ENCODE measurements at places on chromosomes 5 and 9. TPM values are rescaled to one million over a fixed set of nuclear protein-coding genes. Genes with fewer than 3 reads are reported as not detected.

Gene BTNL9
- 1.6 TPM for total RNA-seq

Gene ARID3C
- total RNA-seq, result 0.11 TPM

Gene PCSK1
- total RNA-seq, result 9.8 TPM

Gene TICAM2
- total RNA-seq, result 2.3 TPM

Gene CARD19
- total RNA-seq, result 92.9 TPM

Gene ZNF354C
- 3.2 TPM for total RNA-seq

Gene ZNF454
- total RNA-seq, result 1.4 TPM

Gene FAM221B
- total RNA-seq, result not detected

Gene ROR2
- total RNA-seq, result not detected

Gene PRDM9
- total RNA-seq, result 0.41 TPM

Gene ZDHHC11
- 15.5 TPM for total RNA-seq

Gene SPDL1
- total RNA-seq, result 32.6 TPM

Gene AKNA
- 11.7 TPM for total RNA-seq

Gene C6
- not detected for total RNA-seq

Gene SLC6A18
- not detected for total RNA-seq

Gene LHX3
- not detected for total RNA-seq

Gene HRH2
- total RNA-seq, result 0.05 TPM

Gene MTMR12
- total RNA-seq, result 14.9 TPM

Gene LCN2
- total RNA-seq, result 4.4 TPM

Gene MINAR2
- total RNA-seq, result not detected

Gene SEMA5A
- 0.08 TPM for total RNA-seq

Gene C5
- 0.38 TPM for total RNA-seq

Gene DMRT3
- not detected for total RNA-seq

Gene SPOCK1
- 84.4 TPM for total RNA-seq

Gene DRD1
- not detected for total RNA-seq

Gene PAEP
- total RNA-seq, result 0.27 TPM

Gene YTHDC2
- 15.1 TPM for total RNA-seq

Gene TRIM7
- 11.6 TPM for total RNA-seq

Gene TMC1
- total RNA-seq, result 0.19 TPM

Gene PAX5
- not detected for total RNA-seq

Gene GNG10
- 34.3 TPM for total RNA-seq

Gene FOXD4L5
- not detected for total RNA-seq

Gene TSSK1B
- total RNA-seq, result not detected

Gene HAVCR2
- 1.2 TPM for total RNA-seq

Gene LVRN
- total RNA-seq, result not detected

Gene HMGCS1
- total RNA-seq, result 7.1 TPM

Gene IL5
- total RNA-seq, result not detected

Gene CORO2A
- 4.1 TPM for total RNA-seq

Gene PLAC8L1
- 0.34 TPM for total RNA-seq

Gene PCDHA5
- total RNA-seq, result 3.0 TPM

Gene GRM6
- not detected for total RNA-seq

Gene SELENOP
- total RNA-seq, result not detected

Gene PSD2
- not detected for total RNA-seq

Gene HRCT1
- 7.3 TPM for total RNA-seq

Gene DDX41
- total RNA-seq, result 168 TPM

Gene PDE6A
- total RNA-seq, result 0.11 TPM

Gene ZNF883
- total RNA-seq, result 3.1 TPM

Gene PRSS3
- not detected for total RNA-seq

Gene GABRG2
- total RNA-seq, result 0.32 TPM

Gene ITGA2
- total RNA-seq, result 10.9 TPM

Gene LECT2
- not detected for total RNA-seq

Measured in A375 (cell line).